ENCODE measurements at places on chromosomes 3 and 15.
A peak's percentile ranks its signal among the peaks of the same experiment; 100 is the strongest.

DNA sequence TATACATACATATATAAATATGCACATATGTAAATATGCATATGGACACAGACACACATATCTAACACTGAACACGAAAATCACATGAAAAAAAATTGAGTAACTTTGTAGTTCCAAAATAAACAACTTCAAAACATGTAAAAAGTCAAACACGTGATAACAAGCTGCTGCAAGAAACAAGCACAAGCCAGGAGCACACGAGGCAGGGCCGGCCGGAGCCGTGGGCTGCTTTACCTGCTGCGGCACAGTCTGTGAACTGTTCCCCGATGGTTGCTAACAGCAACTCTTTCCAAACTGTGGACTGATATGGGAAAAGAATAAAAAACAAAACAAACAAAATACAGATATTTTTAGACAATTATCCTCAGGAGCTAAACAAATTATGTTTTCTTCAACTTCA is 31.6 kb downstream of the EIF4E3 start:
- DNase-seq = no peak

DNA sequence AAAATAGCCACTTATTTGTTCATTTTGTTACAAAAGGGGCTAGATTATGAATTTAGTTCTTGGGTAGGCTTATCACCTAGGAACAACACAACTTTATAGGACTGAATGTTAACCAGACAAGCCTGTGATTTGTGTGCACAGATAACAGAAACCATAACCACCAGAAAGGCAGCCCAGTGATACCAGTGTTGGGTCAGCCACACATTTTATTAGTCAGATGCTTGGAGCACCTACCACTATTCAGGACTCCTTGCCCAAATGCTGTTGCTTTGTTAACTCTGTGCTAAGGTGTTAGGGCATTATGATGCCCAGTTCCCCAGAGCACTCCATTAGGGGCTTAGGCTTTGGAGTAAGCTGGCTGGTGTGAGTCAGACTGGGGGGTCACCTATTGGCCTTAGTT is 22.5 kb downstream of the PLCL2 start:
- no peak for DNase-seq

DNA sequence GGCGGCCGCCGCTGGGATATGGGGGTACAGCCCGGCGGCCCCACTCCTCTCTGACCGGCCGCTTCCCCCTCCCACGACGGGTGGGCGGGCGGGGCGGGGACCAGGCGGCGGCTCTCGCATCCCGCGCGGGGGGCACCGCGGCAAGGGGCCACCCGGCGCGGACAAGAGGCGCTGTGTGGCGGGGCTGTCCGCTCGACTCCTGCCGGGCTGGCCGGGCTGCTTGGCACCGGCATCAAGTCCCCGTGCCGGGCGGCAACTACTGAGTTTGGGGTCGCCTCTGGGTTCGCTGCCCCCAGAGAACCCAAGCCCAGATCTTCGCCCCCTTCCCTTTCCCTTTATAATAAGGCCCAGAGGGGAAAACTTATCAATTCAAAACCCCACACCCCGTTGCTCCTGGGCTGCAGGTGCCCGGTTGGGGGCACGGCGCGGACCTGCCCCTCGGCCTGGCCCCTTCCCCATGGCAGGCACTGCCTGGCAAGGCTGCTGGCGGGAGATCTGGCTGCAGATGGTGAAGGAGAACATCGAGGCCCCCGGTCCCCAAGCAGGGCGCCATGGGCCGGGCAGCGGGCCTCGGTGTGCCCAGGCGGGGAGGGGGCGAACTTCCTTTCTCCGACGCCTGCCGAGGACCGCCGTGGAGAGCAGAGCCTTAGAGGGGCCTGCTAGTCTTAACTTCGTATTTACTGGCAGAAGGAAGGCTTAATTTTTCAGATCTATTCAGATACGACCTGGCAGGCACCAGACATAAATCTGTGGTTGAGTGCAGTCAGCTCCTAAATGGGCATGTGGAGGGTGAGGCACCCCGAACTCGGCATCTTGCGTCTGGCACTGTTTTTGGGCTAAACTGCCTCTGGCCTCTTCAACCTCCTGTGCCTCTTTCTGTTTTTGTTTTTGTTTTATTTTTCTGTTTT is 911 bp downstream of the APBA2 start:
- no peak for DNase-seq

GRCh38 chr15:83380682-83381081 is 66.5 kb upstream of the SH3GL3 start:
- peak; percentile 52 for DNase-seq

DNA sequence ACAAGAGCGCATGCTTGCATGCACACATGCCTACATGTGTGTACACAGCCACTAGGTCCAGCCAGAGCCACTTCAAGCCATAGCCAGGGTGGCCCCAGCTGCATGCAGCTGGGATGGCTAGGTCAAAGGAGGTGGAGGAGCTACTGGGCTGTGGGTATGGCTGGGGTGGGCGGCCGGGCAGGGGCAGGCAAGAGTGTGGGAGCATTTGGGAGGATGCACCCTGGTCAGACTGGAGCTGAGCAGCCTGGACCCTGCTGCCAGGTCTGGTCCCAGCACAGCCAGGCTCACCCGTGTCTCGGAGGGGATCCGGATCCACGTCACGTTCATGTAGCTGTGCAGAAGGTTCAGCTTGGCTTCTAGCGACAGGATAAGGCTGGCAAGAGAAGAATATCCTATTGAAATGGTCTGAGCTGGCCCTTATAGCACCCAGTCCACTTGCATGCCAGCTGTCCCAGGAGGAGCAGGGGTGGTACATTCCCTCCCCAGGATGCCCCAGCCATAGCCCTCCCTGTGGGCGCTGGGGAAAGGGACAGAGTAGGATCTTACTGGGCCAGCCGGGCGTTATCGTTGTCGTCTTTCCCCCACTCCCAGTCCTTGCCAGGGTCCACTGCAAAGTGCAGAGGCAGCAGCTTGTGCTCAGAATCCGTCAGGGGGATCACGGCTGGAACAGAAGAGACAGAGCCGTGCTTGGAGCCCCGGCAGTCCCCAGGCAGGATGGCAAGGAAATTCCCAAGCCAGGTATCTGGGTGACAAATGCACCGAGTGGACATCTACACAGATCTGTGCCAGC is 160.5 kb downstream of the KLF13 start:
- no peak for DNase-seq

DNA sequence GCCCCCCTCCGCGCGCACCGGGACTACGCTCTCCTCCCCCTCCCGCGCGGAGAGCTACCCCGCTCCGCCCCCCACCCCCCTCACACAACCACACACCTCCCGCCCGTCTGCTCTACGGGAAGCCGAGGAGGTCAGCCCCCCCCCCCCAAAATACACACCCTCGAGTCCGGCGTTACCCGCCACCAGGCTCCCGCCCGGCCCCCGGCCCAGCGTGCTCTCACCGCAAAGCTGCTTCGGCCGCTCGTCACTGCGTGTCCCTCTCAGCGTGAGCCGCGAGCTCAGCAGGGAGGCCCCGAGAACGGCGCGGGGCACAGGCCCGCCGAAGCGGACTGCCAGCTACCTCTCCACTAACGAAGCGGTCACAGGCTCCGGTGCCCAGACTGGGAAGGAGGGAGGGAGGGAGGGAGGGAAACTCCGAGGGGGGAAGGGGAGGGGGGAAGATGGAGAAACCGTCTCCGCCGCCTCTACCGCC is 252 bp downstream of the SIN3A start:
- DNase-seq = peak; percentile 54

DNA sequence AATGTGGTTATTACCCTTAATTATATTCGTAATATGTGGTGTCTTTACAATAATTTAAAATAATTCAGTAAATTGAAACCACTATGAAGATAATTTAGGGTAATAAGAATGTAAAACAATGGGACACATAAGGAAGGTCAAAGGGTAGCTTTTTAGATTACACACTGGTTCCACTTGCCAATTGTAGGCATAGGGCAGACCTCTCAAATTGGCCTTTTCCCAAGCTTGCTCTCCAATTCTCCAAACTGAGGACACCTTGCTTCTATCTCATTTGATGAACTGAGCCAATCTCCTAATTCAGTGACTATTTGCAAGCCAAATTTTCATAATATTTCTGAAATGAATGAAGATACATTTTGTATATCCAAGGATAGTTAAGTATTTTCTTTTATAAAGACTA is 151.4 kb downstream of the ARPP21 start:
- DNase-seq = no peak

DNA sequence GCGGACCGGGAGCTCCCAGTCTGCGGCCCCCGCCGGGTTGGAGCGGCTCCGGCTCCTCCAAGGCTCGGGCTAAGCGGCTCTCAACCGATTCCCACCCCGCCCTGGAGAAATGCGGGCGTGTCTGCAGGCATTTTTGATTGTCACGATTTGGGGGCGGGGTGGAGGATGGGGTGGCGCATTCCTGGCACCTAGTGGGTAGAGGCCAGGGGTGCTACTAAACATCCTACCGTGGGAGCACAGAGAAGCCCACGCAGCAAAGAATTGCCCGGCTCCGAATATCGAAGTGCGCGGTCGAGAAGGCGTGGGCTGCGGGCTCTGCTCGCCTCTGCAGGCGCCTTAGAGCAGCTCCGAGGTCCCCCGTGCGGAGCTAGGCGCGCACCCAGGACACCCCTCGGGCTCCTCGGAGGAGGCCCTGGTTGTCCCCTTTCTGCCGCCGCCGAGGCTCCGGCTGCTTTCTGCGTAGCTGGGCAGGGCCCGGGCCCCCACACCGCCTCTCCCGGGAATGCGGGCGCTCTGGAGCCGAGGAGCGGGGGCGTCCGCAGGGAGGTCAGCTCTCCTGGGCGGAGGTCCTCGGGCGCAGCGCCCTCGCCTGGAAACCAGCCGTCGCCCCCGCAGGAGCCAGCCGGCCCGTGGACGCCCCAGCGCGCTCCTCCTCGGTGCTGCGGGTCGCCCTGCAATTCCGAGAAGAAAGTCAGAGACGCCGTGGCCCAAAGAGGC is 16.5 kb upstream of the LAMP3 start:
- peak; percentile 70 for DNase-seq

- DNase-seq = no peak
These were observed 3.1 kb downstream of the CCDC9B start for GRCh38 chr15:40337597-40337996.

DNA sequence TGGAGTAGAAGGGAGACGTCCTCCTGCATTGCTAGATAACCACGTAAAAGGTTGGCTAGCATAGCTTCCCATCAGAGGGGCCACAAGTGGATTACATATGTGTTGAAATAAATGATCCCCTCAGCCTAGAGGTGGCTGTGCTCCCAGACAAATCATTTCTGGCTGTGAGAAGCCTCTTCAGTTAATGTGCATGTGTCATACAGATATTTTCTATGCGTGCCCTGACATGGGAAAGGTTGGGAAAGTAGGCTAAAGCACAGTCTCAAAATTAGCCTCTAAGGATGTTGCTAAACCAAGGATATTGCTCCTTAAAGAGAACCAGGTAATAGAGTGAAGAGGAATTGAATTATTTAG is 17.8 kb downstream of the USP3 start:
- no peak for DNase-seq

- DNase-seq = no peak
These were observed 9.2 kb upstream of the TRAK1 start for GRCh38 chr3:42081838-42082473.

GRCh38 chr3:22371607-22372291 is 620.7 kb upstream of the ZNF385D start:
- no peak for DNase-seq

GRCh38 chr15:23503980-23504379 is 56.9 kb upstream of the GOLGA6L2 start:
- no peak for DNase-seq

GRCh38 chr15:79090487-79091203 is at the start of gene RASGRF1:
Gene RASGRF1, minus strand, starts transcription at chr15:79090780. Its CDS starts 282 bp downstream, at chr15:79090498.
- DNase-seq = no peak

DNA sequence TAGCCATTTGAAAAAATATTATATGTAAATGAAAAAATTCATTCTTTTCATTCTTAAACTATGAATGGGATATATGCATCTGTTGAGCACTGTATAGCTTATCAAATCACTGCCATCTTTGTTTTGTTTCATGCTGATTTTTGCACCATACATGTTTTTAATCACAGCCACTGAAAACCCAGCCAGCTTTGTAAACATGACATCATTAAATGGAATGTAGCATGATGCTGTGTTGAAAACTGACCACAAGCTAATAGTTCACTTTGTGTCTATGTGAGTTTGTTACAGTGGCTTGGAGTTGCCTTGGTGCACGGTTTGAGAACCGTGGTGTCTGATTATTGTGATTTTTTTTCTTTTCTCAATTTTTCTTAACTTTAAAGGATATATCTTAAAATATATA is 75.7 kb downstream of the GMPS start:
- no peak for DNase-seq

- DNase-seq = no peak
These were observed 7.4 kb upstream of the CAPN7 start for GRCh38 chr3:15198686-15199085.

- DNase-seq = no peak
These were observed 7.5 kb upstream of the ALAS1 start for GRCh38 chr3:52190294-52191074.

GRCh38 chr15:36958606-36959005 is 141.7 kb downstream of the MEIS2 start:
- DNase-seq = no peak

DNA sequence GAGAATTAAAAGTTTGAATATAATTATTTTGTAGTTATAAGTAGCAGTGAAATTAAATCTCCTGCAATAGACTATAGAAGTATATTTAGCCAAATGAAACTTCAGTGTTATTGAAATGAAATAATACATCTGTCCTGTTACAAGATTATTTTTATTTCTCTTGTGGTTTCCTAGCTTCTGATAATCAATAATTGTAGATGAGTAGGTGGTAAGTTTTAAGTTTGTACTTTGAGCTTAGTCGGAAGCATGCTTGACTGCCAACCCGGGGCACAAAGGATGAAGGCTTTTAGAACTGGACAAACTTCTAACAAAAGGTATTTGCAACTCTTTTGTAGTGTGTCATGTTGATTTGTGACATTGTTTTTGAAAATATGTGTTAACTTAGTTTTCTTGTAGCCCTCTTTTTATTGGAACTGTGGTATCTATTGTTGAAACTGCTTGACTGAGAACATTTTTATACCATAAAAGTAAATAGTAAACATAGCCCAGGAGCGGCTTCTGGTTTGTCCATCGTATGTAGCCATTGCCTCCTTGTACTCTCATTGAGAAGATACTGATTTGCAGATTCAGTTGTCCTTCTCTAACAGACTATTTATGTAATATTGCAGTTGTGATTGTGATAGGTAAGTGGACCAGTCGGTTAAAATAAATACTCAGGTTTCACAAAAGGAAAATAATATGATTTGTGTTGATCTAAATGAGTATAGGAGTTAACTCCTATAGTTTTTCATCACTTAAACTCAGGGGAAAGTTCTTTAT is 2.9 kb downstream of the CTNNB1 start:
- DNase-seq = no peak

GRCh38 chr3:129911261-129911861 is 17.9 kb upstream of the TMCC1 start:
- no peak for DNase-seq

DNA sequence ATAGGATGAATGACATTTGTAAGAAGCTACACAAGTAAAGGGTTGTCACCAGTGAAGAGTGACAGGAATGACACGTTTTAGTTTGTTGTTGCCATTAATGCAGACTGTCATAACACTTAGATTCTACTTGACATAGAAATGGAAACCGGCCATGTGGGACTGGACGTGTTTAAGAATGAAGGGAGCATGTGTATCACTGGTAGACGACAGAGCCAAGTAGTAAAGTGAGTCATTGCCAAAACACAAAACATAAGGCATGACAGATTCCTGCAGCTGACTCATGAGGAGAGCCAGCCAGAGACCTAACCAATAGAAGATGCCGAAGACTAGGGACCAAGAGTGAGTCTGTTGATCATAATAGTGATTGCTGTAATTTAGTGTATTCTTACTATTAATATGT is 106.2 kb upstream of the PLAAT1 start:
- no peak for DNase-seq

GRCh38 chr3:70996082-70996481 is 587.4 kb downstream of the FOXP1 start:
- no peak for DNase-seq
